ENCODE measurements at places on chromosomes 7 and 10.

- no peak for DNase-seq
These were observed 98.9 kb upstream of the PRR15 start for GRCh38 chr7:29464753-29465152.

- DNase-seq, result peak; percentile 60
These were observed 100.7 kb upstream of the WAC start for GRCh38 chr10:28432210-28432676.

- peak; percentile 41 for DNase-seq
These were observed 70.4 kb upstream of the NFE2L3 start for GRCh38 chr7:26081638-26082037.

DNA sequence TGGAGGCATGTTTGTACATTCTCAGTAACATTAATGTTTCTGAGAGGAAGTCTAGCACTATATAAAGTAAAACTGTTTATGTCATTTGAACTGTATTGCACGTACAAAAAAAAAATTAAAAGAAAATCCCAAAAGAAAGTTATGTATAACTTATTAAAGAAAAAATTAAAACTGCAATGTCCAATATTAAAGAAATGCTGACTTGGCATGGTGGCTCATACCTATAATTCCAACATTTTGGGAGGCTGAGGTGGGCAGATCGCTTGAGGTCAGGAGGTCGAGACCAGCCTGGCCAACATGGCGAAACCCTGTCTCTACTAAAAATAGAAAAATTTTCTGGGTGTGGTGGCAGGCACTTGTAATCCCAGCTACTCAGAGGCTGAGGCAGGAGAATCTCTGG, 178.7 kb upstream of the VIPR2 start:
- no peak for DNase-seq

DNA sequence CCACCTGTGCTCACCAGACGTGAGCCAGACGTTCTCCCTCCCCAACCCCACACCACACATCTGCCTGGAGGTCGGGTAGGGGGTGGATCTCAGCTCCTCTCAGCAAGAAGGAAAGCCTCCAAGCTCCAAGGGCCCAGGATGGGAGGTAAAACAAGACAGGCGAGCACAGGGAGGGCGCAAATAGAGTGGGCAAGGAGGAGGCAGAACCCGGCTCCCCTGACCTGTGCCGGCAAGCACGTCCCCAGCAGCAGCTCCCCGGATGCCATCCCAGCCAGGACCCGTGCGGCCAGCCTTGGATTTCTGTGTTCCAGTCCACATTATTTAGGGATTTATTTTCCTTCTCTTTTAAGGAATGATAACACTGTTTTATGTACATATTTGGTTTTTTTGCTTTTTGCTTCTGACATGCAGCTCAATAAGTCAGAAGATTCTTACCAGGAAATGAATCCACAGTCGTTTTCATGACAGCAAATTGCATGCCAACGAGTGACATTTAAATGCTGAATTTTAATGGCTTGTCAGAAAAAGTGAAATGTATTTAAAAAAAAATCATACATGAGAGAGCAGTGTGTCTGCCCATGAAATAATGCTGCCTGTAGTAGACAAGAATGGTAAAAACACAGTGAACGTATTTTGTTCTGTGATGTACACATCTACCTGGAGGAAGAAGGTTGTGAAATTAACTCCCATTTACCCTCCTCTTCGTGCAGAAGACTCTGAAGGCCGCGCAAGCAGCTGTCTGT, 276.5 kb downstream of the PTPRN2 start:
- DNase-seq, result no peak
